ENCODE measurements at places on chromosomes 1 and 21.

- no peak for DNase-seq
Measured at GRCh38 chr1:201461645-201462441, 7.1 kb downstream of the PHLDA3 start.

- no peak for DNase-seq
Measured at GRCh38 chr1:31657020-31657804, 12.5 kb upstream of the PEF1 start.

DNA sequence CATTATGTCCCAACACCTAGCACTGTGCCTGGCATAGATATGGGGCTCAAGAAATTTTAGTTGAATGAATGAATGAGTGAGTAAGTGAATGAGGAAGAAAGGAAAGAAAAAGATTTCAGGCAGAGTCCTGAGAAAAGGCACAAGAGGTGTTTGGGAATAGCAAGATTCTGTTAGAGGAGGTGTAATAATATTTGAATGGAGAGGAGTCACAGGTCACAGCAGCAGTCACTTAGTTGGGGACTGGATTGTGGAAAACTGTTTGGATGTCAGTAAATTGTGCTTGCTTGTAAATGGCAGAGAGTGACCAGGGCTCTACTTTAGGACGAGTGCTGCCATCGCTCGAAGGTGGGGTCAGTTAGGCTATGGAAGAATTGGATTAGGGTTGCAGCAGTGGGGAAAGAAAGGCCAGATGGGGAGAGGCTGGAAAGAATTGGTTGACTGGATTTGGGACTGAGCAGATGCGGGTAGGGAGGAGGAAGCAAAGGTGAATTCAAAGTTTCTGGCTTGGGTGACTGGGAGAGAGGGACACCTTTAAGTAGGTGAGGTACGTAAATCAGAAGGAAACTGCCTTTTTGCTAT is 9.3 kb downstream of the CDC14A start:
- no peak for DNase-seq

- no peak for DNase-seq
Measured at GRCh38 chr1:220880726-220881506, 1.7 kb downstream of the HLX start.

DNA sequence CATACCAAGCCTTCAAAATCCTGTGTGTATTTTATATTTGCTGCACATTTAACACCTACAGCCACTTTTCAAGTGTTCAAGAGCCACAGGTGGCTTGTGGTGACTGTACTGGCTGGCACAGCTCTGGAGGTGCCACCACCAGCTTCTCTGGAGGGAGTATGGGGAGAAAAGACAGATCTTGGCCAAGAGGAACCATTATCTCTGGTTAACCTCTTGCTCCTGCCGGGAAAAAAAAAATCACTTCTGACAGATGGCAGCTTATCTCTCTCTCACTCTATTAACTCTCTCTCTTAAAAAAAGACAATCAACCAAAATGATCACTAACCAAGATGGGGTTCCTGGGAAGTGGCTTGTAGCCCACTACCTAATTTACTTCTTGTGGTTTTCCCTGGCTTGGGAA is 1.2 kb upstream of the RIIAD1 start:
- no peak for DNase-seq

GRCh38 chr1:18554597-18554996 is 73.9 kb downstream of the KLHDC7A start:
- DNase-seq, result no peak

- no peak for DNase-seq
Measured at GRCh38 chr1:194534784-194535183, 1348.4 kb upstream of the B3GALT2 start.

- no peak for DNase-seq
Measured at GRCh38 chr1:28163496-28164161, 12.9 kb downstream of the PTAFR start.

- no peak for DNase-seq
Measured at GRCh38 chr1:109657970-109658369, 2.1 kb downstream of the GSTM4 start.

DNA sequence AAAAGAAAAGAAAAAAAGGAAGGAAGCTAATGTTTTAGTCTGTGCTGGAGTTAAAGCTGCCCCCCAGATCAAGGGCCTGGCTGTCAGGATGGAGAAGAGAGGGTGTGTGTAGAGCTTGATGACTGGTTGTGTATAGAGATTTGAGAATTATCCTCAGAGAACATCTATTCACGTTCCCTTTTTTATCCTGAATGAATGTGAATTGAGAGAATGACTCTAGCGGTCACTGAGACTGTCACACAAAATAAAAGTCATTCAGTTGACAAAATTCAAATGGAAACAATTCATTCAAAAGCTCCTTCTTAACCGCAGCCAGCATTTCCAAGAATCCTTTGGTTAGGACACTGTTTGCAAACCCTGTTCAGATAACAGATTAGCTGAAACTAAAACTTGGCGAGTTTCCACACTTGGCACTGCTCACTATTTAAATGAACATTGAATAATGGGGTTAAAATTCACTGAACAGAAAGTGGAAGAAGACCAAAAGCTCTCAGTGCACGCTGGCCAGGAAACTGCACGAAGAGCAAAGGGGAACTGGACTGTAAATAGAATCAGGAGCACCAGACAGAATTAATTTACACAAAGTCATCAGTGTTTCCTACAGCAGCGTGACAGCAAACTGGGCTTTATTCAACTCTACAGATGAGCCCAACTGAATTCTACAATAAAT is 13.6 kb upstream of the FAM89A start:
- peak; percentile 34 for DNase-seq

GRCh38 chr1:78052685-78053405 is 7.1 kb downstream of the GIPC2 start:
- DNase-seq, result no peak

GRCh38 chr1:67347688-67348472 is 40.2 kb downstream of the IL12RB2 start:
- DNase-seq, result peak; percentile 62

DNA sequence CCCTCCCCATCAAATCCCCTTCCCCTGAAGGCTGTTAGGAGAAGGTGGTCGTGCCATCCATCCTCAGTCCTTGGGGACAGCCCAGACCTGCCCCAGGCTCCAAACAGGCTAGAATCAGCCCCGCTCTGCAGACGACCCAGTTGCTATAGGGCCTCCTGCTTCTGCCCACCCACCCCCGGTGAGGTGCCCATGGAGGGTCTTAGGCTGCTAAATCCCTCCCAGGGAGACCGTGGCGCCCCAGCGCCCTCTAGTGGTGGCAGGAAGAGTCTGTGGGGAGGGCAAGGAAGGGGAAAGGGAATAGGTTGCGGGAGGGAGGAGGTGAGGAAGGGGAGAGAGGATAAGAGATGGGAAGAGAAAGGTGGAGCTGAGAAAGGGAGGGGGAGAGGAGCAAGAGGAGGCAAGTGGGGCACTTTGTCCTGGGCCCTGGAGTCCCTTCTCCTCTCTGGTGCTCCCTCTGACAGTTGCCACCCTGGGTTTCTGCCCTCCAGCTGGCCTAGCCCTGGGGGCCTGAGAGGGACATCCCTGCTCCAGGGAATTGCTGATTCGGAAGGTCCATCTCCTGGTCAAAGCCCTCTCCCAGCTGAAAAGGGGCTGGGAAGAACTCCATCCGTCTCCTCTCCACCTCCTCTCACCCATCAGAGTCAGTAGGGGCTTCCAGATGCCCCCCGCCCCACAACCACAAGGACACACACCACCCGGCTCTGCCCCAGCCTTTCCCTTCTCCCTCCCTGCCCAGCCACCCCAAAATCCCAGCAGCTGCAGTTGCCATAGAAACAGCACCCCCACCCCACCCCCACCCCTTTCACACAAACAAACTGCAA is 55.4 kb downstream of the CAMK2N1 start:
- peak; percentile 60 for DNase-seq

GRCh38 chr1:4053774-4054173 is 153.7 kb upstream of the C1orf174 start:
- DNase-seq, result no peak

- no peak for DNase-seq
Measured at GRCh38 chr1:75522389-75522788, 88.5 kb downstream of the SLC44A5 start.

- peak; percentile 9 for DNase-seq
Measured at GRCh38 chr1:240111558-240111957, 19.9 kb downstream of the FMN2 start.

GRCh38 chr1:115850937-115851336 is 10.0 kb upstream of the NHLH2 start:
- DNase-seq, result no peak

DNA sequence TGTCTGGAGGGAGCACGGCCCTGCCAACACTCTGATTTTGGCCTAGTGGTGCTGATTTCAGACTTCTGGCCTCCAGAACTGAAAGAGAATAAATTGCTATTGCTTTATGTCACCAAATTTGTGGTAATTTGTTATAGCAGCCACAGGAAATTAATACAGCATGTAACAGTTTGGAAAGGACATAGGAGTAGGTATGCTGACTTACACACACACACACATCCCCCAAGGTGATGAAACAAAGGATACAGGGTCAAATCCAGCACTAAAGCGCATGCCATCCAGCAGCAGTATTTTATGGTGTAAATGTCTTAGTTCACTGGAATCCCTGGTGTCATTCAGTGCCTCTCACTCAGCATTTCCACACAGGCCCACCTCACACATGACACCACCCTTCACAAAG is 72.2 kb upstream of the MAN1A2 start:
- DNase-seq, result no peak

DNA sequence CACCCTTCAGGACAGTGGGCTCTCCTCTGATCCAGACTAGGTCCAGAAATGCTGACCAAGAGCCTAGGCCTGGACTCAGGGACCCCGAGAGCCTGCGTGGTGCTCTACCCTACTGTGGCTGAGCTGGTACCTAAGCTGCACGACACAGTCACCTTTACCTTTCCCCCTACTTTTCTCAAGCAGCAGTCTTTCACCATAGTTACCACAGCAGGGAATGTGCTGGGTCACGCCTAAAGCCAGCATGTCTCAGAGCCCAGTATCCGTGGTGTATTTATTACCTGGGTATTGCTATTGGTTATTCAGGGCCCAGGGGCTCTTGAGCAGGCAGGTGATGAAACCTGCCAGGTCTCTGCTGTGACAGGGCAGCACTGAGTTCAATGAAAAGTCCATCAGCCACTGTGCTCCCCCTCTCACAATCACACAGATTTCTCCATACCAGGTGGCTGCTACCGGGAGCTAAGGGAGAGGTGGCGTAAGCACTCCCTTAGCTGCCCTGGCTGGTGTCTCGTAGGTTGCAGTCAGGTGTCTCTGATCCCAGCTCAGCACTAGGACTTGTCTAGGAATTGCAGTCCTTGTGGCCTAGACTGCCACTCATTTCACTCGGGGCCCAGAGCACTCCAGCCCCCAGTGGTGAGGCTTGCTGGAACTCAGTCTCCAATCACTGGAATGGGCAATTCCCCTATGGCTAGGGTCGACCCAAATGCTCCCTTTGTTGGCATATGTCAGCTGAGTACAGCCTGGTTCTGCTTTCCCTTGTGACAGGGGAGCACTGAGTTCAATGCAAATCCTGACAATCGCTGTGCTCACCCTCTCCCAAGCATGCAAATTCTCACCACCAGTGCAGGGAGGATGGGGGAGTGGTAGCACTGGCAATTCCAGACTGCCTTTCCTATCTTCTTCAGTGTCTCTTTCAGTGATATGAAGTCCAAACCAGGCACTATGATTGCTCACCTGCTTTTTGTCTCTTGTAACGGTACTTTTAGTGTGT is 128.7 kb downstream of the PHTF1 start:
- no peak for DNase-seq

GRCh38 chr1:5756434-5757186 is 235.6 kb downstream of the NPHP4 start:
- DNase-seq, result no peak

DNA sequence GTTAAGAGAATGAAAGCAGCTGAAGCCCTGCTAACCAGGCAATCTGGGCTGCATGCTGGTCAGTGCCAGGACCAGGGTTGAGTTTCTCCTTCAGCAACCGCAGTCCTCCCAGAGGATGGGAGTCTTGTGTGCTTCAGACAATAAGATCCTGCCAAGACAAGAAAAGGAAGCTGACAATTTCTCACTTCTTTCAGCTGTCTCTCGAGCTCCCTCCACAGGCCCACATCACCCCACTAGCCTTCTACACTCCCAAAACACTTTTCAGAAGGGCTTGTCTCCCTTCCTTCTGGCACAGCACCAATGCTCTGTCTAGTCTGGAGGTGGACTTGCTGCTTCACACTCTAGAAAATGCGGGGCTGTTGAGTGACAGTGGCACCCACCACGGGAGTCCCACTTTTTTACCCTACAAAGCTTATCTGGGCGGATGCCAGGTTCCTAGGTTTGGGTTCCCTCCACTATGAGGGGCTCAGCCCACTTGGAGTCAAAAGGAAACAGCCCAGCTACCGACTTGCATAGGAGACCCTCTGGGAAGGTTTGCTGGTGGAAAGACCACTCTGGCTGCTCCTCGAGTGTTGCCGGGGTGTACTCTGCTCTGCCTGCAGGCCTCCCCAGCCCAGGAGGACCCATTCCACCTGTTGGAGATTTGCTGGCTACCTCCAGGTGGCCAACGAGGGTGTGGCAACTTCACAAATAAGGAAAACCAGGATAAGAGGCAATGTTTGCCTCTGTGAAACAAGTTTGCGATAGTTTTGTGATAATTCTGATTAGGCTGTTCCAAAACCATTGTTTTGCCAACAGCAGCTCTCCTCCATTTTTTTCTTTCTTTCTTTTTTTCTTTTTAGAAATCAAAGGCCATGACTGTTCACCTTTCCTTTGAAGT is 68.9 kb downstream of the TENT5C start:
- DNase-seq, result peak; percentile 43

GRCh38 chr1:33443705-33444180 is 12.8 kb upstream of the PHC2 start:
- DNase-seq, result no peak

- peak; percentile 98 for DNase-seq
Measured at GRCh38 chr1:66402194-66402593, 131.8 kb upstream of the SGIP1 start.

DNA sequence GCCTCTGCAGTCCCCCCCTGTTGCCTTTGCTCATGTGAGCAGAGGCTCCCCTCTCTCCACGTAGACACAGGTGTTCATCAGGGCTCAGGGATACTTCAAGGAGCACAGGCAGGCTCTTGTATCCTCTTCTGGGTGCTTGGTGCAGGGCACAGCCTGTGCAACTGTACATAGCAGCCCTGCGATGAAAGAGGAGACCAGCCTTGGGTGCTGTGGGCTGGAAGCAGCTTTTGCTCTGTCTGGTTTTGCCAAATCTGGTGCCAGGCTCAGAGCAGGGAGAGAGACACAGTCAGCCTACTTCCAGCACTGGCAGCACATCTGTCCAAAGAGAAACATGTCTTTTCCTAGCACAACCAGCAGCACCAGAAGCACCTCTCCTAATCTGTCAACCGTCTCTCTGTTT is 132.1 kb downstream of the ETS2 start:
- DNase-seq, result no peak
